ENCODE measurements at places on chromosomes 7 and 10.

- DNase-seq: no peak
Measured at GRCh38 chr10:103558911-103559310, 65.4 kb downstream of the NEURL1 start.

DNA sequence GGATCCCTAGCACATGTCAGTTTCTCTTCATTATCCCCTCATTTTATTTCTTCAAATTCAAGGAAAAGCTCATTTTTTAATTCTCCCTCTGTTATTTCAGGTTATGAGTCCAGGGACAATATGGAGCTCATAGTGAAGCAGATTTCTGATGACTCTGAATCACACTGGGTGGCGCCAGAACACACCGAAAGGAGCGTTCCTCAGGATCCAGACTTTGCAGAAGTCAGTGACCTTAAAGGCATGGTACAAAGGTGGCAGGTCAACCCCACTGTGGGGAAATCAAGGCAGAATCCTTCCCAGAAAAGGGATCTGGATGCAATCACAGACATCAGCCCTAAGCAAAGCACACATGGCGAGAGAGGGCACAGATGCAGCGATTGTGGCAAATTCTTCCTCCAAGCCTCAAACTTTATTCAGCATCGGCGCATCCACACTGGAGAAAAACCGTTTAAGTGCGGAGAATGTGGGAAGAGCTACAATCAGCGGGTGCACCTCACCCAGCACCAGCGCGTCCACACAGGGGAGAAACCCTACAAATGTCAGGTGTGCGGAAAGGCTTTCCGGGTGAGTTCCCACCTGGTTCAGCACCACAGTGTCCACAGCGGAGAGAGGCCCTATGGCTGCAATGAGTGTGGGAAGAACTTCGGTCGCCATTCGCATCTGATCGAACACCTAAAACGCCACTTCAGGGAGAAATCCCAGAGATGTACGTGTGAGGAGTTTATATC lies 21.4 kb downstream of the ZKSCAN5 start:
- no peak for DNase-seq

GRCh38 chr10:63441404-63441803 lies 24.4 kb downstream of the JMJD1C start:
- DNase-seq: no peak

- DNase-seq: no peak
Measured at GRCh38 chr7:730501-731439, 3.7 kb upstream of the PRKAR1B start.

DNA sequence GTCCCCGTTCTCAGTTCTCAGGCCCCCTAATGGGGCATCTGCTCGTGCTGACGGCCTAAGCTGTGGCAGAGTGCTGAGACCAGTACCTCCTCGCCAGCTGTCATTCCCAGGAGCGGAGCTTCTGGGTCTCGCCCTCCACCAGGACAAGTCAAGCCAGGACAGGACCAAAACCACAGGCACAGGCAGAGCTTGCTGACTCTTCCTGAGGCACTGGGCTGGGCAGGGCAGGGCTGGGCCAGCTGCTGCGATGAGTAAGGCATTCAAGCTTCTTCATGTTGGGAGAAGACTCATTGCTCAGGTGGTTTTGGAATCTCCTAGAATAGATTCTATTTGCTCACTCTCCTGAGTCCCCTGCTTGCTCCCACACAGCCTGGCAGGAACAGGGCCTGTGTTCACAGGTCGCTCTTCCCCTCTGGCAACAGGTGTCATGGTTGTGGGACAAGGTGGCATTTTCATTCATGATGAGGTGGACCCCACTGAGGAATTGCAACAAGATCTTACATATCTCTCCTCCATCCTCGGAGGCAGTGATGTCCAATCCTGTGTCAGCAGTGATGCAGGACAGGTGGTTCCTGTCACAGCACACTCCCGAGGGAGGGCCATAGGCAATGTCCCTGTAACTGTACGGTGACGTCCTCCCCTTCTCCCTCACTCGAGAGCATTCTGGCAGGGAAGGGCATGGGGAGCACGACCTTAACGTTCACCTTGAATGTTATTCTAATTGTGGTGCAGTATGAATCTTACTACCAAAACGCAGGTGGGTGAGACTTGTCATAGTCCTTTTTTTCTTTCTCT lies 17.0 kb upstream of the SH3PXD2A start:
- no peak for DNase-seq

DNA sequence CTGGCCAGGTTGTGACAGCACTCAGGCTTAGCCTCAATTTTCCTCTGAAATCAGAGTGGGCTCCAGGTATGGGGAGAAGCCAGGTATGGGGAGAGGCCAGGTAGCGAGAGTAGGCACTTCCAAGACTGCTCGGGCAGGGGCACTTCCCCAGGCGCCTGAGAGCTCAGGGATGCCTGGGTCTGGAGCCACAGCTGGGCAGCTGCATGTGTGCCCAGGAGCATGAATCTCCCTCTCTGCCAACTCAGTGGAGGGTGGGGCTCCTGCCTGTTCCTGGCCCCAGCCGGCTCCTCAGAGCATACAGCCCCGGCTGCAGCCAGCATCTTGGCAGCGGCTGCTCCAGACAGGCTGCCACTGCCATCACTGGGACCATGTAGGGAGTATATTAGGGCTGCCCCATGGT lies 313.9 kb downstream of the AUTS2 start:
- no peak for DNase-seq

DNA sequence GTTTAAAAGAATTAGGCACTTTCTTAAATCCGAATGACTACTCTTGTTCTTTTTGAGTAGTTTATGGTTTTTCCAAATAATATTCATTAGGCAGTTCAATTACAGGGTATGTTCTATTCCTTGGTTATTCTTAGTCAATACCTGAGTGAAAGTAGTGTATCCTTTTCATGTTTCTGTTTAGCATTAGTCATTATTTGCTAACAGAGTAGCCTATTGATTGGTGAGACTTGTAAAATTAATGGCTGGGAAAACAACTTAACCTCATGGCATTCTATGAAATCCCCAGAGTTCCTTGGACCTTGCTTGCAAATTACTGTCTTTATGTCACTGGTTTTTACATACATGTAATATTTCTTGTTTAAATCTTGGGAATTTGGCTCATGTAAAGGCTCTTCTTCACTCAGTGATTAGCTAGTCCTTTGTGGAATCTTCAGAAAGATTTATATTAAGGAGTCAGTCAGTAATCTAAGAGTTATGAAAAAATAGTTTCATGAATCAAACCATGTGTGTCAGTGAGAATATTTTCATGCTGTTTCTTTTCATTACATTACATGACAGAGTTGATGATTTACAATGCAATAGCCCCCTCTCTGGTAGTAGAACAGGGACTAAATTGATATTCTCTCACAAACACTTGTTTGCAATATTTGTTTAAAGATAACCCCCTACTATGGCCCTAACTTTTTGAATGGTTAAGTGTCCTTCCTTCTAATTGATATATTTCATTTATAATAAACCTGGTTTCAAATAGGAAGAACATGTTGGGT lies 81.5 kb upstream of the LRRTM3 start:
- DNase-seq: no peak

Measured in stimulated activated CD8-positive, alpha-beta memory T cell treated with anti-CD3 and anti-CD28 coated beads, Interleukin-4, amount 100 ng/mL, for 1 hour (primary cell).